CD4-positive, alpha-beta memory T cell (primary cell): ENCODE measurements at places on chromosomes 12 and 14.

GRCh38 chr12:24947541-24948419, 1.1 kb downstream of the BCAT1 start:
- DNase-seq = no peak

GRCh38 chr14:101225157-101226152, 321.9 kb upstream of the RTL1 start:
- DNase-seq = no peak

DNA sequence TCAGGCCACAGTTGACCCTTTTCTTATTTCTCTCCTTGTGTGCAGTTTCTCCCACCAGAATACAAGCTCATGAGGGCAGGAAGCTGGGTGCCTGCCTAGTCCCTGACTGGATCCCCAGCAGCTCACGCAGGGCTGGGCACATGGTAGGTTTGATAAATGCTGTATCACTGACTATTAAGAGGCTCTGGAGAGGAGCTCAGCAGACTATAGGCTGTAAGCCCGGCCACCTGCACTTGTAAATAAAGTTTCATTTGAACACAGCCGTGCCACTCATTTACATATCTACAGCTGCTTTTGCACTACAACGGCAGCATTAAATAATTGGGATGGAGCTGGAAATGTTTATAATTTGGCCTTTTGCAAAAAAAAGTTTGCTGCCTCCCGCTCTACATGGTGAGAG, 32.0 kb downstream of the CHGA start:
- DNase-seq = no peak

DNA sequence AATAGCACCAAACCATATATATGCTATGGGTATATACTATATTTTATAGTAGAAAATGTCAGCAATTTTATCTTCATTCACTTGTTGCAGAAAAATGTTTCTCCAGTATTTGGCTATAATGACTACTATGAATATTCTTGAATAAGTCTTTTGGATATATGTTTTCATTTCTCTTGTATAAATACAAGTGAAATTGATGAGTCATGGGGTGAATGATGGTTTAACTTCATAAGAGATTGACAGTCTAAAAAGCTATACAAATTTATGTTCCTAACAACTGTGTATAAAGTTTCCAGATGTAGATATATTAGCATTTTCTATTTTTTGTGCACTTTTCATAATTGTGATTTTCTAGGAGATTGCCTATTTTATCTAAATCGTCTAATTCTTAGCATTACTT, 714.8 kb downstream of the TRHDE start:
- no peak for DNase-seq
